Ureter (tissue), 1 donor: ENCODE measurements at places on chromosomes 11 and 22. TPM values are rescaled to one million over a fixed set of nuclear protein-coding genes. Genes with fewer than 3 reads are reported as not detected.
A peak's percentile ranks its signal among the peaks of the same experiment; 100 is the strongest.

GRCh38 chr11:6129635-6130034 lies 22.2 kb downstream of the OR56B4 start:
- DNase-seq, result no peak

GRCh38 chr22:47566491-47566890 lies 804.0 kb downstream of the TBC1D22A start:
- no peak for DNase-seq

DNA sequence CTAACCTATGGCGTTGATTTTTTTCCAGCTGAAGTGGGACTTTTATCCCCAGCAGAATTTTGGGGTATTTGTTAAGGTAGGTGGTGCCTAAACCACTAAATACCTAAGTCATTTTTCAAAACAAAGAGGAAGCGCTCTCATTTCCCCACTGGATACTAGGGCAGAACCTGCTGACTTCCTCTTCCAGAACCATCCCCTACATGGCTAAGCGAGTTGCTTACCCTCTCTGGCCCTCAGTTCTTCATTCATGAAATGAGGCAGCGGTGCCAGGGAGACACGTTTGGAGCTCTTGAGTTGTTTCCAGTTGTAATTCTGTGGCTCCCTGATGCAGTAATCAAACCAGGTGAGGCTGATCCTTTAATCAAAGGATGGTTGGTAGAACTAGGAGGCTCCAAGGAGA lies 10.0 kb upstream of the MTMR3 start:
- peak; percentile 29 for DNase-seq

Gene PANX3
- not detected for total RNA-seq

Gene CCDC89
- total RNA-seq, result 2.5 TPM

DNA sequence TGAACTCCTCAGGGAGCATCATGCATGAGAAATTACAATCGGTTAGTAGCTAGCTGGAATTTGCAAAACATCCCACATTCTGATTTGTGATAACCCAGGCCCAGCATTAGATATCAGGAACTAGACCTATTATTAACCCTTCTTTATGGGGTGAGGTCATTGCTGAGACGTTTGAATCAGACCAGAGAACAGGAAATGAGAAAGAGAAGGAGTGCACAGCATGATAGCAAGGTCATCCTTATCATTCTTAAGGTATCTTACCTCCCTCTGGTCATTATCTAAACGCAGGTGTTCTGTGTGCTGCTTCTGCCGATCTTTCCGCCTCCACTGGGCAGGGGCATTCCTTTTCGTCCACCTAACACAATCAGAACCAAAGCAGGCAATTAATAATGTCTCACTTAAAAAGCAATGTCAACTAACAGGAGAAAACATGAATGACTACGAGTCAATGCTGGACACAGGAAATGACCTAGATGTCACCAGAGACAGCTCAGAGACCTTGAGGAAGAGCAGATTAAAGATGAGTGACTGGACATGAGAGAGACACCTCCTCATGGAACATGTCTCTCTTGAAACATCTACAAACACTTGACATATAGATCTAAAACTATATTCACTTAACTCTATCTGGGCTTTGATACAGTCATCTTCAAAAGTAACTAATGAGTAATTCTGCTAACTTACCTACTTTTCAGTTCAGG lies 78.3 kb upstream of the SCUBE2 start:
- no peak for DNase-seq

Gene CHRM1
- total RNA-seq, result not detected

Gene TRIM48
- total RNA-seq, result not detected

Gene TRMT2A
- 81.8 TPM for total RNA-seq

DNA sequence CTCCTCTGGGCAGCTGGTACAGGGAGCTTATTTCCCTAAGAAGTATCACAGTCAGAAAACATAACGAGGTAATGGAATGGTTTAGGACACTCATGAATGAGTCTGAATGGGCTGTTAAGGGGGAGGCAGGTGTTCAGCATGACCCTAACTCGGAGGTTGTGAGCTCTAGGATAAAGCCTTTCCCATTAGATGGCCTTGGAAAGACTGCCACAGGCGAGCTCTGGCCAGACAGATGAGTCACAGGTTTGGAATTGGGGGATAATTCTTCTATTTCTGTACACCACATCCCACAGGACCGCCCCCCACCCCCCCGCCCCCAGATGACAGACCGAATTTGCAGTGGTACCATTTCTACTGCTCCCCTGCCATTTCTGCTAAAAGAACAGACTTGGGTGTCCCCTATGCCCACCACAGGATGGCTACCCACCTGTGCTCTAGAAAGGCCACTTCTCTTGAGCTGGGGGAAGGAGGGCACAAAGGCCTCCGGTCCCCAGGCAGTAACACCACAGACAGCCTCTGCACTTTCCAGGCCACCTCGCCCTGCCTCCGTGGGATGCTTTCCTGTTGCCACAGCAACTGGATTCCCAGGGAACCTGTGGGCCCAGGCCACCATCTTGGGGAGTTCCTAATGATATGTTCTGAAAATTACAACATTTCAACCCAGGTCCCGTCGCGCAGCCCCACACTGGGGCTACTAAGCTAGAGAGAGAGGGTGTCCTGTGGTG lies 76.7 kb downstream of the TRIM29 start:
- DNase-seq, result no peak

Gene SLC22A12
- not detected for total RNA-seq

Gene TPBGL
- 0.26 TPM for total RNA-seq

- no peak for DNase-seq
Observed at GRCh38 chr11:129319201-129319600, 56.4 kb upstream of the BARX2 start.

DNA sequence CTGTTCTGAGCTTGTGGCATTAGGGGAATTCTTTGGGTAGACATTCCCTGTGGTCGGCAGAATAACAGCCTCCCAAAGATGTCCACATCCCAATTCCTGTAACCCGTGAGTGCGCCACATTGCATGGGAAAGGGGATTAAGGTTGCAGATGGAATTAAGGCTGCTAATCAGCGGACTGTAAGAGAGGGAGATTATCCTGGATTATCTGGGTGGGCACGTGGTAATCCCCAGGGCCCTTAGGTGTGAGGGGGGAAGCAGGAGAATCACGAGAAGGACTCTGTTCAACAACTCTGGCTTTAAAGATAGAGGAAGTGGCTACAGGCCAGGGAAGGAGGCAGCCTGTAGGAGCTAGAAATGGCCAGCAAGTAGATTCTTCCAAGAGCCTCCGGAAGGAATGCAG lies 16.0 kb downstream of the CACNG2 start:
- DNase-seq, result no peak

- no peak for DNase-seq
Observed at GRCh38 chr22:27203276-27203660, 545.9 kb downstream of the MIAT start.

DNA sequence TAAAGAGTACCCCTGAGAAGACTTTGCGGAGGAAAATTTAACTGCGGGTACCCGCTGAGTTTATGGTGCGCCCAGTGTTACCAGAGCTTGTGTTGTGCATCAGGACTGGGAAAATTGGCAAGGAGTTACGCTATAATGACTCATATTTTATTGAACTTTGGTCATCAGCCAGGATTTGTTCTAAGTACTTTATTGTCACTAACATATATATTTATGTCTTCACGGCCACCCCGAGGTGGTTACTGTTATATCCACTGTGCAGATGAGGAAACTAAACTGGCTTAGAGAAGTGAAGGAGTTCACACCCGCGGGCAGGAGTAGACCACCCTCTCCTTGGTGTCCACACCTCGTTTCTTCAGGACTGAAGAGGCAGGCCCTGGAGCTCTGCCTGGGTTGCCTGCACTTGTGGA lies 667 bp downstream of the ACCS start:
- no peak for DNase-seq

GRCh38 chr11:35347173-35347878 lies 72.0 kb downstream of the SLC1A2 start:
- DNase-seq, result no peak

- DNase-seq, result no peak
Observed at GRCh38 chr11:75858613-75859012, 43.6 kb downstream of the UVRAG start.

- DNase-seq, result no peak
Observed at GRCh38 chr11:93570759-93571413, 27.7 kb upstream of the SMCO4 start.

DNA sequence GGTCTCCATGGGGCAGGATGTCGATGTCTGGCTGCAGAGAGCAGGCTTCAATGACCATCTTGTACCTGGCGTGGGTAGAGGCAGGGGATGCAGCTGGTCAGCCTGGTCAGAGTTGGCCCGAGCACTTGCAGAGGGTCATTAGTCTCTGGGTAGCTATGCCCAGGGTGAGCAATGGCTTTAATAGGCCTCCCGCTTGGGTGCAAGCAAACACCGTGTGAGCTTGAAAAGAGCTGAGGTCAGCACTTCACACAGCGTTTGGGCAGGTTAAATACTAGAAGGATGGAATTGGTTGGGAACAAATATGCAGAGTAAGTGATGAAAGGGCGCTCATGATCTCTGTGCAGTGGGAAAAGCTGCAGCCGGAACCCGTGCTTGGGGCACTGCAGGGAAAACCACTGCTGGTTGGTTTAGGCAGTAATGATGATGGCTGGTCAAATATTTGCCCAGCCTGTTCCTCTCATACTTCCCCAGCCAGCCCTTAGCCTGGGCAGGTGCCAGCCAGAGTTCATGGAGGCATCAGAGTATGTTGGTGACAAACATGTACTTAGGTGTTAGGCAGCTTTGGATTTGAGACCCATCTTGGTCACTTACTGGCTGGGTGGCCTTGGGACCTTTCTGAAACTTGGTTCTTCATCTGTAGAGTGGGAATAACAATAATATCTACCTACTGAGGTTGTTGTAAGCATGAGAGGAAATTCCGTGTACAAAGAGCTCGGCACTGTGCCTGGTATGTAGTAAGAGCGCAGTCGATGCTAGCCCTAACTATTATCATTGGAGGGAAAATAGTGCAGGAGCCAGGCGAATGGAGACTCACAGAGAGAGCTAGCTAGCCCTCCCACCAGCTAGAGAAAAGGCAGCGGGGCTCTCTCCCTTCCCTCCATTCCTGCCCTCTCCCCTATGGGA lies 25.2 kb upstream of the KCNJ11 start:
- no peak for DNase-seq

Gene GRAMD1B
- 3.5 TPM for total RNA-seq

Gene MS4A15
- total RNA-seq, result not detected

GRCh38 chr11:34614344-34615104 lies 6.4 kb upstream of the EHF start:
- no peak for DNase-seq

DNA sequence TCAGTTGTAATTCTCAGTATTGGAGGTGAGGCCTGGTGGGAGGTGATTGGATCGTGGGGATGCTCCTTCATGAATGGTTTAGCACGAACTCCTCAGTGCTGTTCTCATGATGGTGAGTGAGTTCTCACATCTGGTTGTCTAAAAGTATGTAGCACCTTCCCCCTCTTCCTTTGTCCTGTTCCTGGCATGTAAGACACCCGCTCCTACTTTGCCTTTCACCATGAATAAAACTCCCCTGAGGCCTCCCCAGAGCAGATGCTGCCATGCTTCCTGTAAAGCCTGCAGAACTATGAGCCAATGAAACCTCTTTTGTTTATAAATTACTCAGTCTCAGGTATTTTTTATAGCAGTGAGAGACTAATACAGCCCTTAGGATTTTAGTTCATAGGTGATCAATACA lies 191.5 kb downstream of the MAML2 start:
- DNase-seq, result no peak

Gene PRMT3
- total RNA-seq, result 26.5 TPM

Gene OR10G7
- total RNA-seq, result not detected

GRCh38 chr11:16833026-16833425 lies 94.6 kb downstream of the C11orf58 start:
- DNase-seq, result no peak

GRCh38 chr11:124893781-124894401 lies 3.8 kb downstream of the ROBO4 start:
- peak; percentile 36 for DNase-seq

Gene SNX15
- total RNA-seq, result 17.6 TPM

Gene KBTBD3
- 13.2 TPM for total RNA-seq

- no peak for DNase-seq
Observed at GRCh38 chr11:71482746-71483364, 29.9 kb downstream of the NADSYN1 start.

Gene MS4A4E
- total RNA-seq, result 4.7 TPM

DNA sequence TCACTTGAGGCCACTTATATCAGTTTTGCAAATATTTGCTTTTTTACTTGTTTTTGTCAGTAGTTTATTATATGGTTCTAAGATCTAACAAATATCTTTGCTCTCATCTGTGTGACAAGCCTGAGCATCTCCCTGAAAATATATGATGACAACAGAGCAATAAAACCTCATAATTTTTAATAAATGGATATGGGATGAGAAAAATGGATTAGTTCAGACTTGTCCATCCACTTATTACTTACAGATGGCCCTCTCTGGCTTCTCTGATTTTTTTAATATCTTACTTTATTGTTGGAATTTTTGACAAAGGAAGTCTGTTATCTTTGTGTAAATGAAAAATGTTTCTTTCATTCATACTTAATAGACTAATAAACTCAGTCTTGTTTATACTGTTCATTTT lies 491.4 kb upstream of the RAG2 start:
- no peak for DNase-seq

GRCh38 chr11:111637885-111638284 lies 35.6 kb downstream of the SIK2 start:
- DNase-seq, result no peak

- no peak for DNase-seq
Observed at GRCh38 chr22:17831501-17832251, 57.4 kb upstream of the BID start.

DNA sequence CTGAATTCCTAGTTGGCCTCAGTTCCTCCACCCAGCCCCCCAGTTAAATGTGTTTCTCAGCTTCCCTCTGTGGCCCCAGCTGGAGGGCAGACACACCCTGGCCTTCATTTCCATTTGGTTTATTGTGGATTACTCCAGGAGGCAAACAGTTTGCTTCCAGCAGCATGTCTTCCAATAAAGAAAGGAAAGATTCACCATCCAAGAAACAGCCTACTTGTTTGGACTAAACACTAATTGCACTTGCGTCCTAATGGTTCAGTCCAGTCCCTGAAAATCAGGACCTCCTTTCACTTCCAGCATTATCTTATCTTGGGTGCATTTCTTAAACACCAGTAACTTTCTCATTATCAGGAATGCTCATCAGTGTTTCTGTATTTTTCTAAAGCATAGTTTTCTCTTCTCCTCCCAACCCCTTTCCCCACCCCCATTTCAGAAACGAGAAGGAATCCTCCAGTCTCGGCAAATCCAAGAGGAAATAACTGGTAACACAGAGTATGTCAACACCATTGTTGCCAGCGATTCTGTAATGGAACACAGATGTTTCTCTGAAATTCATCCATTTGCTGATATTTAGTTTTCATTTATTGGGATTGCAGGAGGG lies 130.9 kb downstream of the PARVA start:
- DNase-seq, result no peak

DNA sequence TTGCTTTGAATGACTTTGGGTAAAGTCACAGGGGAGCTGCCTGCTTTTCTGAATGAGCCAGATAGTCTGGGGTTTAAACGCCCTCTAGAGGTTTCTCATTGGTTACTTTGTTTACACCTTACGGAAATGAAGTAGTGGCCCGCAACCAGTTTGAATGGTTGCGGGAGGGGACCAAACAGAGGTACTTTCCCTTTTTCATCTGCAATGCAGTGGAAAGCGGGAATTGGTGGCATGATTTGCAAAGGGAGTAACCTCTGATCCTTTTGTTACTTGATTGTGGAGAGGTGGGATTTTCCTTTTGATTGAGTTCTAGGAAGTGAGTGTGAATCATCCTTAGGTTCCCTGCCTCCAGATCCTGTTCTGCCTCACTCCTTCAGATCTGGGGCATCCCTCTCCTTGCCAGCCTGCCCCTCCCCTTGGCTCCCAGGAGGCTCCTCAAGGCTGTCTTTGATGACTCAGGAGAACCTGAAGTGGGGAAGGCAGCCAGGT lies 15.9 kb upstream of the GLYATL1 start:
- DNase-seq, result no peak
